ENCODE measurements at places on chromosomes 2 and 18.

DNA sequence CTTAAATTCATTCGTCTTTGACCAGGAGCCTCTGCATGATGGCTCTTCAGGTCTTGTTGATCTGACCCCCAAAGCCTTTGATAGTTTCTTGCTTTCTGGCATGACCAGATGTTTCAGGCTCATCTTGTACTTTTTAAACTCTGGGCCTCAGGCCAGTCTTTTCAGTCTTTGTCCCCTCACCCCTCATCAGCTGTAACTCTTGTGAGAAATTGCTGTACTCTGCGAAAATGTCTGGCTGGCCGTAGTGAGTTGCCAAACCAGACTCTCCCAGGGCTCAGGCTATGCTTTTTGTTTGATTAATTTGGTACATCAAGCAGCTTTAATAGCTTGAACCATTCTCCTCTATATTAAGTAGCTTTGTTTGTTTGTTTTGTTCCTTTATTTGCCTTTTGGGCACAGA is 75.9 kb downstream of the BABAM2 start:
- DNase-seq: no peak

- no peak for DNase-seq
These were observed 70.5 kb downstream of the PIK3C3 start for GRCh38 chr18:42025491-42025890.

DNA sequence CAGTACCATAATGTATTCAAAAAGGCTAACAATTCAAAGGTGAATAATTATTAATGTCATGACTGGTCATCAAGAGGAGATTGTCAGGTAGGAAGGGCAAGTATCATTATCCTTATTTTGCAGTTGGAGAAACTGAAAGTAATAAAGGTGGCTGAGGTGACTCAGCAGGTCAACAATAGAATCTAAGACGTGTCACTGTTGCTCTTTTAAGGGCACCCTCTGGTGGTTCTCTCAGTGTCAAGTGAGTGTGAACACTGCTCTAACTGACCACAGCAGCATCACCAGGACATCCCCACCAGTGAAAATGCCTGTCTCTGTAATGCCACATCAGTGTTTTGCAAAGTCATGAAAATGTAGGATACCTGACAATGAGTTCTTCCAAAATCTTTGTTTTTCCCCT is 69.7 kb downstream of the DCC start:
- no peak for DNase-seq

DNA sequence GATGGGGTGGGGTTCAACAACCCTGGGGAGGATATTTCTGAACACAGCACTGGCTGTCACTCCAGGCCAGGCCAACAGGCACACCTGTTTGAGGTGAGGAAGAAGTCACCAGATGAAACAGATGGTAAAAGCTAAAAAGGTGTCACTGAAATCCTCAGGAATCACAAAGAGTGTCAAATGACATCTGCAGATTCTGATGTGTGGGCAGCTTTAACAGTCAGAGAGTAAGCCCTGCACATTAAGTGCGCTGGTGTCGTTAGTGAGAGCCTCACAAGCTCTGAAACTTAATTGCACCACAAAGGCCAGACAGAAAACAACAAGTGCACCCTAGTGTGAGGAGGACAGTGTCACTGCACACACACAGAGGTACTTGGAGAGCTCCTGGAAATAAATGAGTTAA is 13.6 kb downstream of the FLACC1 start:
- DNase-seq: no peak

DNA sequence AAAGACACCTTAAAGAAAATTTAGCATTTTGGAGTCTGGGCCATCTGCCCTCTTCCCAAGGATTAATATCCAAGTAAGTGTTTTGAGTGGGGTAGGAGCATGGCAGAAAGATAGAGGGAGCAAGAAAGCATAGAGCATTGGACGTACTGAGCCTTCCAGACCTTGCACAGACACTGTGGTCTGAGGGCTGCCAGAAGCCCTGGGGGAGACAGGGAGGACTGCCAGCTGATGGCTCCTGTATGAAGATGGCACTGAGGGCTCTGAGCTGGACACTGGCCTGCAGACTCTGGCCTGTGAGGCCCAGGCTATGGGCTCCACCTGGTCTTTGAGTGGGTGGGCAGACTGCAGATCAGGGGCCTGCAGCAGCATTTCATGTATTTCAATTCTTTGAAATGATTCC is 2.9 kb upstream of the PKDCC start:
- DNase-seq: no peak

DNA sequence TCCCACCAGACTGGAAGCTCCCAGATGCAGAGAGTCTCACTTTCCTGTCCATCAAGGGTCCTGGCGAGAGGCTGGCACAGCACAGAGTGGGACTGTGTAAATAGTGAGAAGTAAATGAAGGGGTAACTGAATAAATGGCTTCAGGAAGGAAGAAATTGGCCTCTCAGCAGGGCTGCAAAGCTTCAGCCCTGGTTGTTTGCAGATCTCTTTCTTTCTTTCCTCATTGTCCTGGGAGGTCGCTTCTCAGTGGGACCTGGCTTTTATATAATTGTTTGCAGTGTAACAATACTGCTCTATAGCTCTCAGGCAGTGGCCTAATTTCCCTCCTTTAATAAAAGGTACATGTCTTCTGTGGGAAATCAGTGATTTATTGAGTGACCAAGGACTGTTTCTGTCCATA is 74.9 kb upstream of the GPR45 start:
- no peak for DNase-seq

GRCh38 chr18:25538175-25538922 is 186.4 kb upstream of the ZNF521 start:
- DNase-seq: no peak

DNA sequence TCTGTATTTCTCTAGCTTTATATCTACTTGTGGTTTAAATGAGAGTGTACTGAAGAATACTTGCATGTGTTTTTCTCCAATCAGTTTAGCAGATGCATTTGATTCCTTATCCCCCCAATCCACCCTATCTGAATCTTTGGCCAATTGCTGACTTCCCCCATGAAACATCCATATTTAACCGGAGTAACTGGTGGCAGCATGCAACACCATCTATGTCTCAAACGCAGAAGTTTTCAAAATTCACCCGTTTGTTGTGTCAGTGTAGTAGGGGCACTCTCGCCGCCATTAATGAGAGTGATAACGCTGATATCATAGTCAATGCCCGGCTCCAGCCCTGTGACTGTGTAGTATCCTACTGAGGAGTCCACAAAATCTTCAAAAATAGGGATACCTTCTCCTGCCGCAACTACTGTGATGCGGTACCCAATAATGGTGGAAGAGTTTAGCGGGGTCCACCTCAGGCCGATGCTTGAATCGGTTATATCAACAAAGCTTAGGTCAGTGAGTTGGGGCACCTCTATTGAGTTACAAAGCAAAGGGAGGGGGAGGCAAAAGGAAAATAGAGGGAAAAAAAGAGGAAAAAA is 43.1 kb downstream of the FN1 start:
- no peak for DNase-seq

DNA sequence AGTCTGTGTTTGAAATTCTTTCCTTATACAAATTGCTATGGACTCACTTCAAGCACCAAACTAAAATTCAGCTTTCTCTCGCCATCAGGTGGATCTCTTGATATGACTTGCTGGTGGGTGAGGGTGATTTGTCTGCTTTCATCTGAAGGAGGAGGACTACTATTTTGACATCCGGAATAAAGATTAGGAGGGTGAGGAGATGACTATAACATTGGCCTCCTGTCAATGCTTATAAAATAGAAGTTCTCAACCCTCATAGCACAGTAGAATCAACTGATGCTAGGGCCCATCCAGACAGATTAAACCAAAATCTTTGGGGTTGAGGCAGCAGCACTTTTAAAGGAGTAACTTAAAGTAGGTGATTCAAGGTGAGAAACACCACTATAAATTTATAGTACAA is 120.4 kb upstream of the DNAJC10 start:
- no peak for DNase-seq

DNA sequence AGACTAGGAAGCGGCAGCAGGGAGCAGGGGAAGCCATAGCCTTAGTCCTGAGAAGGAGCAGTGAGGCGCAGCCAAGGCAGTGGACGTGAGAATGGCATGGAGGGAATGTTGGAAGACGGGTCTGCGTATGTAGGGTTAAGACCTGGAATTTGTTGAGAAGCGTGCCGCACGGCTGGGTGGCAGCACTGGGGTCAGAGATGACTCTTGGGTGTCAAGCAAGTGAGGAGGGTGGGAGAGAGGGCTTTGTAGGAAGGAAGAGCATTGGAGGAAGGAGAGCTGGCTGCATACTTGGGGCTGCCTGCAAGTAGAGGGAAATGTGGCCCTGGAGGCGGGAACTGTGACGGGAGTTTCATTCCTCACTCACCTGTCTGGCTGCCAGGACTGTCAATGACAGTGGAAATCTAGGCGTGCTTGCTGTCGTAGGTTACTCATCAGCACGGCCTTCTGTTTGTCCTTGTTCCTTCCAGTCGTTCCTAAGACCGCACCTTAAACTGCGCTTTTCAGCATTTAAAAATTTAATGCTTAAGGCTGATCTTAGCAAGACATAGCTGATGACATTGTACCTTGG is 108.0 kb downstream of the ITGB1BP1 start:
- no peak for DNase-seq

GRCh38 chr2:151852260-151853069 is 24.2 kb upstream of the ARL5A start:
- no peak for DNase-seq

- no peak for DNase-seq
These were observed 7.2 kb upstream of the OTOF start for GRCh38 chr2:26485099-26485498.

GRCh38 chr2:165818920-165819319 is 24.9 kb upstream of the GALNT3 start:
- DNase-seq: no peak

DNA sequence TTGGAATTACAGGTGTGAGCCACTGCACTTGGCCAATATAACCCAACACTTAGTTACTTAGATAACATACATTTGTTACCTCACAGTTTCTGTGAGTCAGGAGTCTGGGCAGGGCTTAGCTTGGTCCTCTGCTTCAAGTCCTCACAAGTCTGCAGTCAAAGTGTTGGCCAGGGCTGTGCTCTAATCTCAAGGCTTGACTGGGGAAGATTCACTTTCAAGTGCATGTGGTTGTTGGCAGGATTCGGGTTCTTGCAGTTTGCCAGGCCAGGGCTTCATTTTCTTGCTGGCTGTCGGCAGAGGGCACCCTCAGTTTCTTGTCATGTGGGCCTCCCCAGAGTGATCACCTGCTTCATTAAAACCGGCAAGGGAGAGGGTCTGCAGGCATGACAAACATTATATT is 103.7 kb downstream of the SLC4A3 start:
- DNase-seq: no peak

GRCh38 chr2:222038067-222038802 is 260.6 kb downstream of the PAX3 start:
- no peak for DNase-seq

- no peak for DNase-seq
These were observed 37.4 kb downstream of the BIN1 start for GRCh38 chr2:127069536-127069935.

DNA sequence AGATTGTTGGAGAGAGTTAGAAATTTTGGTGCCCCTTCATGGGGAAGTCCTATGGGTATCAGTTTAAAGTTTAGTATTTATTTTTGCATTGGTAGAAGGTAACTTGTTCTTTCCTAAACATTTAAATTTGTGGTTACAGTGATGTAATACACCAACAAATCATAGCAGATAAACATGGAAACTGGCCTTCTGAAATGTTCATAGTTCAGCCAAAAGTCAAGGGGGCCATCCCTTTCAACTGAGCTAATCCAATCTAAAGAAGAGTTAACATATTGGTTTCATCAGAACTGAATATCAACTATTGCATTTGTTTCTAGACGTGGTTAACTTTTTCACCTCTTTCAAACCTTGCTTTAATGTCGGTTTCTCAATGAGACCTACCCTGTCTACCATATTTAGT is 46.3 kb downstream of the PPP1R1C start:
- no peak for DNase-seq

DNA sequence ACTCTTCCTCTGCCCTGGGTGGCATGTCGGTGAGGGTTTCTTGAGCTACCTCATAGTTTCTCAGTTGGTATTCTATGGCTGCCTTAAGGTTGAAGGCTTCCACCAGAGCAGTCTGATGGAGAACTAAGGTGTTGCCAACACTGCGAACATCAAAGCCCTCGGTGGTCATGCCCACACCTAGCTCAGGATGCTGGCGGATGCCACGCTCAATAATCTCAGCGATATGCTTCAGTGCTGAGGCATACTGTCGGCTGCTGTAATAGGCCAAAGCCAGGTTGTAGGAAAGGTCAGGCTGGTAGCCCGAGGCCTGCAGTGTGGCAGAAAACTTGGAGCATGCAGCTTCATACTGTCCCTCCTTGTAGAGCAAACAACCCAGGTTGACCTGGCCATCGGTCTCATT is 225.3 kb downstream of the AGPS start:
- DNase-seq: no peak

DNA sequence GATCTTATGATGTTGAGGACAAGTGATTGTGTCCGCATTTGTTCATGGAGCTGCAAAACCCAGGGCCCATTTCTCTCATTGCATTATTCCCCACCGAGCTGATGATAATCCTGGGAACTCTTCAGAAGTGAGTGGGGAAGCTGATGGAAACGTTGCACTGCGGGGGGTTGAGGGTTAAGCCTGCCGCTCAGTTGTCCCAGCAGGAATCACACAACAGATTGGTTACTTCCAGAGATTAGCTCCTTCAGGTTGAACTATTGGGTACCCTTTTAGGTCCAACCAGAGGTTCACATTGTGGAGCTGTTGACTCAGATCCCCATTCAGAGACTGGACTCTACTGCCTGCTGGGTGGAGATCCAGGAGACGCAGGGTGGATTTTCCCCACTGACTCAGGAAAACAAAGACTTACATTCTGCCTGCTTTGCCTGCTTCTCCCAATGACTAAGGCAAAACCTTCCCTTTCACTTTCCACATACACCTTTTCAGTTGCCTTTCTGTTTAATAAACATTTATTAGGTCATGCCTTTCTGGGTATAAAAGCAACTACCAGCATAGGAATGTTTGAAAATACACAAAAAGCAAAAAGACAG is 286.4 kb downstream of the TXNL1 start:
- DNase-seq: no peak
